ENCODE measurements at places on chromosomes 2 and 18.

DNA sequence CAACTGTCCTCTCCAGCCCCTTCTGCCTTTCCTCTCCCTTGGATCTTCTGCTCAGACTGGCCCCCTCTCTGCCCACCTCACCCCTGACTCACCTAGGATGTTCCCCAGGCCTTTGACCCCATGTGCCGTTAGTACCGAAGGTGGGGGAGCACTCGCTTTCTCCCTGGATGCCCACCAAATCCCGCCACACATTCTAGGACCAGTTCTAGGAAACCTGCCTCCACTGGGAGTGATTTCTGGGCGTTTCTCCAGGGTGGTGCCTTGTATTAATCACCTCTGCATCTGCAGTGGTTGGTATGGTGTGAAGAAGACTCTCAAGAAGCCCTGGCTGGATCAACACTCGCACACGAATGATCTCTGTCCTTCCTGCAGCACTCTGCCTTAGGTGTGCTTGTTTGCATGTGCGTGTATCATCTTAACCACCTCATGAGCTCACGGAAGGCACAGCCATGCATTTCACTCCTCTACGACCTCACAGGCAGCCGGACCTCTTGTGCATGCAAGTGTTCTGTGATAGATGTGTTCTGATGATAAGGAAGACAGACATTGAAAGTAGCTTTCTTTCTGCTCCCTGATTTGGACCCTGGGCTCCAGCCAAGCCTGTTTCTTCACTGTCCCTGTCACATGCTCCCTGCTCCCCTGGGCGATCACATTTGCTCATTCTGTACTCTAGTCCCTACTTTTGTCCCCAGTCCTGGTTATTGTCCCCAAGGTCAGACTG is 69.4 kb downstream of the LIPG start:
- no peak for ATAC-seq

DNA sequence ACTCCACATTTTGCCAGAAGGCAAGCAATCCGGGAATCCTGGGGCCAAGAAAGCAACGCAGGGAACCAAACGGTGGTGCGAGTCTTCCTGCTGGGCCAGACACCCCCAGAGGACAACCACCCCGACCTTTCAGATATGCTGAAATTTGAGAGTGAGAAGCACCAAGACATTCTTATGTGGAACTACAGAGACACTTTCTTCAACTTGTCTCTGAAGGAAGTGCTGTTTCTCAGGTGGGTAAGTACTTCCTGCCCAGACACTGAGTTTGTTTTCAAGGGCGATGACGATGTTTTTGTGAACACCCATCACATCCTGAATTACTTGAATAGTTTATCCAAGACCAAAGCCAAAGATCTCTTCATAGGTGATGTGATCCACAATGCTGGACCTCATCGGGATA is 26.8 kb downstream of the B3GNT2 start:
- no peak for ATAC-seq

DNA sequence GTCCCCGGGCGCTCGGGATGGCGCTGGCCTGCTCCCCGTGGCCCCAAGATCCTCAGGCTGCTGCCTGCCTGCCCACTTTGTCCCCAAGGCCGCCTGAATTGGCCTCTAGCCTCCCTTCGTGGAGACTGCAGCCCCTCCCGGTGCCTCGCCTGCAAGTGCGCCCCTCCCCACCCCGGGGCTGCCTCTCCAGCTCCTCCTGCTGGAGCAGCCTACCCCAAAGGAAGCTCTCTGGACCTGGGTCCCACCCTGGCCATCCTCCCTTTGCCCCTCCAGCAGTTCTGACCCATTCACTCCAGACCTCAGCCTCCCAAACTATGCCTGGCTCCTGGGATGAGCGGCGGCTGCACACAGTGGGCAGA is 6.2 kb downstream of the ESPNL start:
- no peak for ATAC-seq

GRCh38 chr2:66828876-66829275 is 394.0 kb downstream of the MEIS1 start:
- no peak for ATAC-seq

- no peak for ATAC-seq
Observed at GRCh38 chr2:7429733-7430132, 512.5 kb downstream of the RNF144A start.

DNA sequence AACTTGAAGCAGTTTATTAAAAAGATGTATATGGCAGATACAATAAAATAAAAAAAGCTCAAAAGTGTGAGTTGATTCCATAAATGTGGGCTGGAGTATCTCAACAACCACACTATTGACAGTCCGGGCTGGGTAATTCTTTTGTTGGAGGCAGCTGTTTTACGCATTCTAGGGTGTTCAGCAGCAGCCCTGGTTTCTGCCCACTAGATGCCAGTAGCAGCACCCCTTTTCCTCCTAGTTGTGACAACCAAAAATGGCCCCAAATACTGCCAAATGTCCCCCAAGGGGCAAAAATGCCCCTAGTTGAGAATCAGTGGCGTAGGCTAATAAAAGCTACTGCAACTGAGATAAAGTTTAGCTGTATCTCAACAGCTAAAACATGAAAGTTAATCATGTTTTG is 44.8 kb downstream of the CHMP3 start:
- peak; percentile 50 for ATAC-seq

- ATAC-seq: peak; percentile 5
Observed at GRCh38 chr2:121076885-121077549, 208.0 kb downstream of the TFCP2L1 start.

- ATAC-seq: peak; percentile 84
Observed at GRCh38 chr2:230915319-230915718, 9.7 kb downstream of the GPR55 start.

GRCh38 chr2:1856922-1857321 is 112.6 kb upstream of the PXDN start:
- ATAC-seq: peak; percentile 7

DNA sequence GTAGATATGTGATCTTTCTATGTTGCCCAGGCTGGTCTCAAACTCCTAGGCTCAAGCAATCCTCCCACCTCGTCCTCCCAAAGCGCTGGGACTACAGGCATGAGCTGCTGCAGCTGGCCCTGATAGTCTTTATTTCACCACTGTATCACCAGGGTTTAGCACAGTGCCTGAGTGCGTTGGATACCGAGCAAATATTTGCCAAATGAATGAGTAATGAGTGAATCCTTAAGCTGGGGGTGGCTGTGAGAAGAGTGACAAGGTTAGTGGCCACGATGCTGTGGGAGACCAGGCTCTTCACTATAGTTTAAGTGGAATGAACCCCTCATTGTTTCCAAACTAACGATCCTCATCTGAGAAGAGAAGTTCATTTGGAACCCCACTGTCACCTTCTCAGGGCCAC is 60.8 kb upstream of the FAM136A start:
- no peak for ATAC-seq

- ATAC-seq: no peak
Observed at GRCh38 chr18:43876748-43877147, 599.5 kb upstream of the SYT4 start.

DNA sequence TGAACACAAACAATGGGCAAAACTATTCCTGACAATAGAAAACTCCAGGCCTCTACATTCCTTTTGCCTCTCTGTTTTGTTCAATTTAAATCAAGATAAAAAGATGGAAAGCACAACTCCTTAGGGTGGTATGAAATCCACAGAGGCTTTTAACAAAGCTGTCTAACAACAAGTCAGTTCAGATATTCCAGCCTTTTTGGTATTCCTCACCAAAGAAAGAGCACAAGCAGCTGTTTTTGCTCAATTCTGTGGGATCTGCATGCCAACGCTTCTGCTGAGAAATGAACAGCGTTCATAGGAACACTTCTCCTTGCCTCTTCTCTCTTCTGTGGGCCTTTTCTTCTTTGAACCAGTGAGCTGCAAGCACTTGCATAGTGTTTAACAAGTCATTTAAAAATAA is 411.6 kb upstream of the TCF4 start:
- no peak for ATAC-seq

DNA sequence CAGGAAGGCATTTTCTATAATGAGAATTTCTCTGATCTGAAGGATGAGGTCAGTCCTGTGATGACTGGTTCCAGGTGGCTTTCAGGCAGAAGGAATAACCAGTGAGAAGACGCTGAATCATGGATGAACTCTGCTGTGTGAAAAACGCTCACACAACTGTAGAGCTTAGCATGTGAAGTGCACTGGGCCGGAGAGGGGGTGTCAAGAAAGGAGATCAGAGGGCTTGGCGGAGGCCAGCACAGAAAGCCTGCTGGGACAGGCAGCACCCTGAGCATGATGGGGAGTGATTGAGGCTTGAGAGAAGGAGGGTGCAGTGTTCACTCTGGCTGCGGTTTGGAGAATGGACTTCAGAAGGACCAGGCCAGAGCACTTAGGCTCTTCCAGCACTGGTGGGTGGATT is 236.5 kb downstream of the TPGS2 start:
- peak; percentile 93 for ATAC-seq

DNA sequence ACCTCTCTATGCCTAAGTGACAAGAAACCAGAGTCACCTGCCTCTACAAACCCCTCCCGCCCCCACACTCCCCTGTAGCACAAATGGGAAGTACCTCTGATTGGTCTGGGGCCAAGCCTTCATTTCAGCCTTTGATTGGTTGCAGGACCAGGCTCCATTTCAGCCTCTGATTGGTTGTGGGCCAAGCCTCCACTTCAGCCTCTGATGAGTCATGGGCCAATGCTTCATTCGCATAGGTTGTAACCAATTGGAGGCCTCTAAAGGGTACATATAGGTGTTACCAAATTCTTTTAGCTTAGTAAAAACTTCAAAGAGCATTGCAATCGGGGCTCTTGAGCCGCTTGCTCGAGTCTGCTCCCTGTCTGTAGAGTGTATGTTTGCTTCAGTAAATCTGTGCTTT is 25.0 kb downstream of the CCDC102B start:
- ATAC-seq: no peak

DNA sequence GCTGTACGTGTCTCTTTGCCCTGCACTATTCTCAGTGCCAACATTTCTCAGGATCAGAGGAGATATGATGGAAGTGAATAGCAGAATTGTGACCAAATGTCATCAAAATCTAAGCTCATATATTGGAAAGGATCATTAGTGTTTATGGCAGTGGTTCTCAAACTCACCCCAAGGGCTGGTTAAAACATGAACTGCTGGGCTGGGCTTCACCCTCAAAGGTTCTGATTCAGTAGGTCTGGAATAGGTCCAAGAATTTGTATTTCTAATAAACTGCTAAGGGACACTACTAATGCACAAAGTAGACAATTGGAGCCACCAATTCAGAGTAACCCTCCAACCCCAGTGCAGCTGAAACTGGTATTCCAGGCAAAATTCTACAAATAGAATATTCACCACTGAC is 317.9 kb upstream of the UBE2E3 start:
- ATAC-seq: peak; percentile 53

DNA sequence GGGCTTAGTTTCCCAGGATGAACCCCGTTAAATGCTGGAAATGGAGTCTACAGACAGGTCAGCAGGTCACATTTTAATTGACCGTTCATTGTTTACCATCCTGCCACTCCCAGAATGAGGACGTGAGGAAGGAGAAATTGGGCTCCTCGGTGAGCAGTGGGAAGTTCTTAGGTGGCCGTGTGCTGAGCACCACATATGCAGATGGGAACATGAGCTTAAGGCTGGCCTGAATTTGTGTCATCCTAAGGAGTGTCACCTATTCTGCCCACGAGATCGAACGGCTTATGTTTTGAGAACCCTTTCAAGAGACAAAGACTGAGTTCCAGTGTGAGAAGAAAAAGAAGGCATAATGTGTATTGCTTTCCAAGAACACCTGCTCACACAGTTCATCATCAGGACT is 234.4 kb upstream of the PXDN start:
- ATAC-seq: no peak

- no peak for ATAC-seq
Observed at GRCh38 chr2:169865492-169865891, 38.2 kb downstream of the UBR3 start.

GRCh38 chr2:71503837-71504236 is 50.5 kb downstream of the DYSF start:
- no peak for ATAC-seq

DNA sequence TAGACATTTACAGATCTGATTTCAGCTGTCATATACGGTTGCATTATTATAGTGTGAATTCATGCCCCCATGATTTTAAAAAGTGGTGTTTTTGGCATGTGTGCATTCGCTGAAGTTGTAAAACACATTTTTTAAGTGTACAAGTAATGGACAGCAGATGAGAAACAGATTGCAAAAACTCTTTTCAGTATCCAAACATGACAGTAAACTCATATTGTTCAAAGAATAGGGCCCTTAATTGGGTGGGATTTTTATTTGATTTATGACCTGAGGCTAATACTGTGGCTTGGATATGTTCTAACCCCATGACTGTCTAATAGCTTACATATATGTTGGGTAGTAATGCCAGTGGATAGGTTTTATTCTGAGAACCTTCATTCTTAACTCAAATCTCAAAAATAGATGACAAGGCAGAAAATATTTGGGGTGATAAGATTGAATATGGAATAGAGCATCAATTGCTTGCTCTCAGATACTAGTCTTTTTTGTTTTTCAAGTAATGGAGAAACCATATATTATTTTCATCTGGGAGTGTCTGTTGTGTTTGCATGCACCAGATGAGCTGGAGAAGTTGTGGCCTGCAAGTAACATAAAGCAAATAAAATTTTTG is 118.6 kb downstream of the PARD3B start:
- ATAC-seq: no peak

DNA sequence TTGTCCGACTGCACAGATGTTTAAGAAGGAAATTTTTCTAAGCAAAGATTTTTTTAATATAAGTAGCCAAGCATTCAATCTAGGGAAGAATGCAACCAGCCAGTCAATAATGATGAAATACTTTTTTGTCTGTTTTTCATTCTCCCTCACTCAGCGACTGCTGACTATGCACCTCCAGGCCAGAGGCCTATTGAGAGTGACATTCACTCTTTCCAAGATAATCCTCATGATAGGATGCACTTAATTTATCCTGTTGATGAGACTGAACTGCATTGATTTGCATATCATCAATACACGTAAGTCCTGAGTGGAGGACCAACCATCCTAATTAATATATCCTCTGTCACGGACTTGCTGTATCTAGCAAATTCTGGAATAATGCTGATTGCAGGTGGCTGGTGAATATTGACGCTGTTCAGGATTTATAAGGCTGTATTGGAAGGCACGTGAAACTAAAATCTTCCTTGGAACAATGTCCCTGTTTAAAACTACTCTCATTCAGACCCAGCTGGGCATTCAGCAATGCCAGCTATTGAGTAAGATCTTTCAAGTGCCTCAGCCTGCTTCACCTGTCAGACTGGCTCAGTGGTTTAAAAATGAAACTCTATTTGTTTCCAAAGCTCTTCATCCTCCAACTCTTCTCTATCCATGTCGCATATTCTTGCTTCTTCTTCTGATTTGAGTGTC is 142.2 kb downstream of the MAP2 start:
- ATAC-seq: peak; percentile 56

DNA sequence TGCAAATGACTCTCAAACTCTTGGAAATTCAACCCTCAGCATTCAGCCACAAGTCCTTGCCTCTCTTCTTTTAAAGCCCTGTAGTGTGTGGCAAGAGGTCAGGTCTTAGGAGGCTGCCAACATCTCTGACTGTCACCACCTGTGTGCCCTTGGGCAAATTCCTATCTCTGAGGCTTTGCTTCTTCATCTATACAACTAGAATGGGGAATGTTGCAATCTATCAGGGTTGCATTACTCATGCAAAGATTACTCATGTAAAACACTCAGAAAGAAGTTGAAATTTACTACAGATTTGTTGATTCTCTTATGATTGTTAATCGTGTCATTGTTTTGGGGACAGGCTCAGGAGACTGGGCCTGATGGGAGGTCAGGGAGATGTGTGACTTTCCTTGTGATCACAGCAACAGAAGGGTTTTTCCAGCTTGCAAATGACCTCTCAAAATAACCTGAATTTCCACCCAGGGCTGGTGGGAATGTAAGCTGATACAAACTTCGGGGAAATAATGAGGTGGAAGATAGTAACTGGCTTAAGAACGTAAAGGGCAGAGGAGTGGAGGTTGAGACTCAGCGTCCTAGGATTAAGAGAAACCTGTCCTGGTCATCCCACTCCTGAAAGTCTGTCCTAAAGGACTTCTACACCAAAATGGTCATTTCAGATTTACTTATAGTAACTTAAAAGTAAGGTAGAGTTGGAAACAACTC is 32.1 kb upstream of the SIGLEC15 start:
- peak; percentile 96 for ATAC-seq

All from motor neuron (in vitro differentiated cells).